Muscle of arm (tissue), 14 donors: ENCODE measurements at places on chromosomes 12 and 14.

DNA sequence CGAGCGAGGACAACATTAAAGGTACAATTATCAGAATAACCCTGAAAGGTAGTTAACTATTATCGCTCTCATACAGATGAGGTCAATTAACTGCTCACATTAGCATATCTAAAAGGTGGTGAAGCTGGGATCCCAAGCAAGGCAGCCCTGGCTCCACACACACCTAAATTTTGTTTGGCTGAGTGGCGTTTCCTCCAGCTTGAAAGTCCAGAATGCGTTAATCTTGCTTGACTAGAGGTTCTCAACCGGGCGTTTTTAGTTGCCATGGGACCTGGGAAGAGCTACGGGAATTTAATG, 531 bp downstream of the DLGAP5 start:
- DNase-seq, result no peak

GRCh38 chr14:32623300-32624093, 294.4 kb downstream of the AKAP6 start:
- DNase-seq, result no peak

DNA sequence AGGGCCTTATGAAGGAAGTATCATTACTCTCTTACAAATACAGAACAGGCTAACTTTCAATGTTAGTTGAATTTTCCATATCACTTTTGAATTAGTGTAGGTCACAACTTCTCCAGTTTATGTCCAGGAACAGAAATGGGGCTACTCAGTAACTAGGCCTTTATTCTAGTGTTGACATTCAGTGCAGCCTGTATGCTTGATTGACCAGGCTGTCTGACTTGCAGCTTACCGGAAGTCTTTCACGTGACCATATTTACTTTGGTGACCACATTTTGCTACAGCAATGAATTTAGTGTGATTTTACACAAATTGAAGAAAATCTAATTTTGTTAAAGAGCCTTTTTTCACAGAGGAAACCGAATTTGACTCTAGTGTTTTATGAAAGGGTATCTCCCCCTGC, 12.4 kb downstream of the MTERF2 start:
- DNase-seq, result no peak

- DNase-seq, result no peak
Observed at GRCh38 chr12:67062193-67062592, 207.0 kb upstream of the CAND1 start.

- DNase-seq, result no peak
Observed at GRCh38 chr12:106080791-106081170, 58.0 kb downstream of the NUAK1 start.

DNA sequence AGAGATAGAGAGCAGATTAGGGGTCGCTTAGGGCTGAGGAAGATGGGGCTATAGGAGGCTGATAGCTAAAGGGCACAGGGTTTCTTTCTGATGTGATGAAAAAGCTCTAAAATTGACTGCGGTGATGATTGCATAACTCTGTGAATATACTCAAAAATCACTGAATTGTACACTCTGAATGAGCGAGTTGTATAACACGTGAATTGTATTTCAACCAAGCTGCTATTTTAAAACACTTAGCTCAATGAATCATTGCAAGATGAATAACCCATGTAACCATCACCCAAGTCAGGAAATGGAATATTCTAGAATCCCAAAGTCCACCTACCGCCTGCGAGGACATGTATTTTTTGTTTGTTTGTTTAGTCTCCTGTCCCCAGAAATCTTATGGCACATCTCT, 60.1 kb upstream of the CCND2 start:
- DNase-seq, result no peak

DNA sequence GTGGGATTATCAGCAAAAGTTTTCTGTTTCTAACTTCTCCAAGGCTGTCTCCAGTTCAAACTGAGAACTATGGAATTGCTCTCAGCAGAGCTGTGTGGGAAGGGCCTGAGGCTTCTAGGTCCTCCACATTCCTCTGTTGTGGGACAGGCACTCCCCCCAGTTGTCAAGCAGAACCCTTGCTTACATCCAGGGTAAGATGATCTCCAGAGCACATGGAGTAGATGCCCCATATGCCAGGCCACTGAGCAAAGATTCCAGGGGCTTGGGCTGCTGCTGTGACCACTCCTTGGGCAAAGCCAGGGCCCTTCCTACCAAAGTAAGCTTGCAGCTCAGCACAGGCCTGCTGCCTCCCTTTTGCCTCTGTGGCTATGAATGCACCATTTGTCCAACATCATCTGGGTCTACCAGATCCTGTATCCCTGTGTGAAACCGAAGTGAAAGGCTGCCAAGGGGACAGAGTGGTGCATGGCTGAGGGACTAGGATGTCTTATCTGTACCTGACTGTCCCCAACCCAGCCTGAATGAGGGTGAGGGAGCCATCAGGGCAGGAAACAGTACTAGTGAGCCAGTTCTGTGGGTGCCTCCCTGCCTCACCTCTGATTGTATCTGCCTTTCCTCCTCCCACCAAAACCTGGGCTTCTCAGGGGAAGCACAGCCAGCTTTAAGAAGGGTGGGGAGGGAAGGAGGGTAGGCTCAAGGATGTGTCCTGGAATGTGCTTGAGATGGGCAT, 13.1 kb upstream of the ESPL1 start:
- no peak for DNase-seq

GRCh38 chr12:112179916-112180315, 54.6 kb downstream of the TRAFD1 start:
- no peak for DNase-seq

DNA sequence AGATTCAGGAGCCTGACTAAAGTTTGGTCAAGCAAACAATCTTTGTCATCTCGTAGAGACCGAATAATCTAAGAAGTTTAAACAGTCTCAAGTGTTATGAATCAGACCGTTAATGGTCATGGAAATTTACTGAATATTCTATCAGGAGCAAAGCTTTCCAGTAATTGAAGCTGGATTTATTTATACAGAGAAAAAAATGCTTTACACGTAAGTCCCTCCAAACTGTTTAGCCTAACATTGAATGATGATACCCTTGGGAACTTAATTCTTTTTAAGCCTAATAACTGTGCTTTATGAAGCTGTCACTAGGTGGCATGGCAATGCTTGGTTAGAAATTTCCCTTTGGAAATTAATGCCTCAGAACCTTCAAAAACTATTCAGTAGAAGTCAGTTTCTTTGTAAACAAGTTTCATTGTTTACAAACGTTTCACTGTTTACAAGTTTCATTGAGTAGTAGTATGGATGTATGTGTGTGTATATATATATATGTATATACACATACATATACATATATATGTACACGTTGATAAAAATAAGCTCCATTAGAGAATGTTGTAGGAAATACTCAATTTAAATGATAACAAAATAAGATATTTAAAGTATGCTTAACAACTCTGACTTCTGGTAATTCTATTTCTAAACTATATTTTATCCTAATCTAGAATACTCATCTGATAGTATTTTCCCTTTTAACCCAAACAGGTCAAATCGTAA, 32.1 kb downstream of the DEPDC4 start:
- peak; percentile 46 for DNase-seq

DNA sequence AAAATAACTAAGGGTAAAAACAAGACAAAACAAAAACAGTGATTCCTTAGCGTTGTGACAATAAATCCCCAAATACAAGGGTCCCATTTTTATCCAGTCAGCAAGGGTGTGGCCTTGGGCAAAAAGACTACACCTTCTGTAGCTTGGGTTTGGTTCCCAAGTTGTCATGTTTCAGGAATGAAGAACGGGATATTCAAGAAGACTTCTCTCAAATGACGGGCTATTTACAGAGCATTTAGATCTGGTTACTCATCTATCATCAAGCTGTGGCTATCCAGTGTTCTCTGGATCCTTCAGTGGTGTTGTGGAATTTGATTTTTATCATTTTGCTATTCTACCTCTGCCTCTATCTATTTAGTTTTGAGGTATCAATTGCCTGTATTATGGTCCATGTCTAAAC, 219.7 kb downstream of the SLC25A21 start:
- DNase-seq, result no peak

DNA sequence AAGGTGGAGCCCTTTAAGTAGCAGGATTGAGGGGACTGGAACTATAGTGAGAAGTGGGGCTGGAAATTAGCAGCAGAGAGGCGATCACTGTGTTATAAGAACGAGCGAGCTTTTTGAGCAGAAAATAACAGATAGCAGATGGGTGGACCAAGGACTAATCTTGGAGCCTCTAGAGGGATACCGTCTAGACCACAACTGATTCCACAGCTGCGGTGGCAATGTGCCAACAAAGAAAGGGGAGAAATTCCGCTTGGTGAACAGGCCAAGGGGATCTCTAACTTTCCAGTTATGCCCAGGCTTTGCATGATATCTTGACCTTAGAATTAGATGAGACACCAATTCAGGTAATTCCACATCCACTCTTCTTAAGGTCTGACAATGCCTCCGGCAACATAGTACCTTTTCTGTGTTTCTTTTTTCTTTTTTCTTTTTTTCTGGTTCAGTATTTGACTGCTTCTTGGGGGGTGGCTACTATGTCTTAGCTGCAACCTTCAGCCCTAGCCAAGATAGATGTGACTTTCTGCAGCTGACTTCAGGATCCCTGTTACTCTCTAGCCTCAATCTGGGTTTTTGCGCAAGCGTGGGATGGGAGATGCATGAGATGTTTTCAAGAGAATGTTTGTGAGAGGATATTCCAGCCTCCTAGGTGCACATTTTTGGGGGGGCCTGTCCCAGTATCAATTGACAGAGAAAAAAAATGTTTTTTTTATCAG, 143.4 kb upstream of the CPSF6 start:
- peak; percentile 30 for DNase-seq

DNA sequence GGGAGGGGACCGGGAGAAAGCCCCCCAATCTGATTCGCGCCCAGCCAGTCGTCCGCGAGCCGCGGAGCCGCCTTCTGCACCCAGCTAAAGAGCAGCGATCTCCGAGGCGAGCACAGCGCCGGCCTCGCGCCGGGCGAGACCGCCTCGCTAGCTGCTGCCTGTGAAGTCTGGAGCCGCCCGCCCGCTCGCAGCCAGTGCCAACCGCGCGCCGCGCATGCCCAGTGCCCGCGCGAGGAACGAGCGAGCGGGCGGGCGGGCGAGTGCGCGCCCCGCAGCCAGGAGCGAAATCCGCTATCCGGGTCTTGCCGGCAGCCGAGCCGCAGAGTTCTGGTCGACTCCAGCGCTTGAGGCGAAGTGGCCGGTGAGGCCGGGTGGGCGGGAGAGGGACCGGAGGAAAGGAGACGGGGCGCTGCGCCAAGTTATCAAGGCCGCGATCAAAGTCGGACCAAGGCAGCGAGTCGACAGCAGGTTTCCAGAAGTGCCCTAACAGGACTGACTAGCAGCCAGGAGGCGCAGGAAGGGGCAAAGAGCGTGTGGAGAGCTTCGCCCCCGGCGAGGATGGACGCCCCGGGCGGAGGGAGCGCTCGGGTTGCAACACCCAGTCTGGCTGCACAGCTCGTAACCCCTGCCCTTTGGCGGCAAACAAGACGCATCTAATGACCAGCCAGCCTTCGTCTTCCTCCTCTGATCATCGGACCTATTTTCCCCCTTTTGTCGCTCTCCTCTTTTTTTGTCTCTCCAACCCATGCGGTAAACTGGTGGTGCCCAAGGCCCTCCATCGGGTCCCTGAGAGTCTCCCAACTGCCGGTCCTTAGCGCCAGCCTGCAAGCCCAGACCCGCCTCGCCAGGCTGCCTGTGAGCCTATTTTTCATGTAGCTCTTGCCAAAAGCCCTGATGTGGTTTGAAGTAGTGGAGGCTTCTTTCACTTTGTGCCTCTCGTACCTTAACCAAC, at the start of gene EPS8:
TSS of gene EPS8 (minus strand) at position 169 of the 952 bp plus-strand sequence. CDS start 106,437 bp downstream, outside the sequence.
- peak; percentile 91 for DNase-seq

- DNase-seq, result peak; percentile 65
Observed at GRCh38 chr12:71057330-71057729, 100.5 kb downstream of the TSPAN8 start.

DNA sequence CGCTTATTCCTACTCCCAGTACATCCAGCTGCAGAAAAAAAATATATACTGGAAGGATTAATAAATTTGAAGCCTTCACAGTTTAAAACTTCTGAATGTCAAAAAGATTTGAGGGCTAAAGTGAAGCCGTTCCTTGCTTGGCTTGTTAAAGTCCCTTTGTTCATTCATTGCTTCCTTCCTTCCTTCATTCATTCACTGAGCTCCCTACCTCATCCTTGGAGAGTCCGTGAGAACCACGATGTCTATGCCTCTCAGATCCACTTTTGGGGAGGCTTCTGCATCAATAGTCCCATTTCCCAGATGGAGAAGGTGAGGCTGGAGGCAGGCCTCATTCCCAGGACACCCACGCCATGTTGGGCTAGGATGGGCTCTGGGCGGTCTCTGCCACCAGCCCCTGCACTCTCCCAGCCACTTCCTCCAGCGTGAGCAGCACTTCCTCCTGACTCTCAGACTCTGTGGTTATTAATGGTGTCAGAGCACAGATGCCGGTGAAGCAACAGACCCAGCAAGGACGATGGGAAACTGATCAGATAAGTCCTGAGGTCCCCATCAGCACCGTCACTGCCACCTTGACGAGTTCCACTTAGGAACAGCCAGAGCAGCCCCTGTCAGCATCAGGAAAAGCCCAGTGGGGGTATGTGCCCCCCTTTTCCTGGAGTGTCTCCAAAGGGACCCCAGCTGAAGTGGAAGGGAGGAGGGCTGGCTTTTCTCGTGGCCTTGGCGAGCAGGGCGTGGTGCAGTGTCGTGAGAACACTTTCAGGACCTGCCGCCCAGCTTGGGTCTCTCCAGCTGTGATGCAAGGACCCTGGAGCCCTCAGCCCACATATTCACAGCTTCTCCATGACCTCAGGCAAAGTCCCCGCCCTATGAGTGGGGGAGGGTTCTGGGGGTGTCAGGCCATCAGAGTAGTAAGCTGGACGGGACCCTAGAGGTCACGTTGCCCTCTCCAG, 21.2 kb downstream of the ASB2 start:
- no peak for DNase-seq

DNA sequence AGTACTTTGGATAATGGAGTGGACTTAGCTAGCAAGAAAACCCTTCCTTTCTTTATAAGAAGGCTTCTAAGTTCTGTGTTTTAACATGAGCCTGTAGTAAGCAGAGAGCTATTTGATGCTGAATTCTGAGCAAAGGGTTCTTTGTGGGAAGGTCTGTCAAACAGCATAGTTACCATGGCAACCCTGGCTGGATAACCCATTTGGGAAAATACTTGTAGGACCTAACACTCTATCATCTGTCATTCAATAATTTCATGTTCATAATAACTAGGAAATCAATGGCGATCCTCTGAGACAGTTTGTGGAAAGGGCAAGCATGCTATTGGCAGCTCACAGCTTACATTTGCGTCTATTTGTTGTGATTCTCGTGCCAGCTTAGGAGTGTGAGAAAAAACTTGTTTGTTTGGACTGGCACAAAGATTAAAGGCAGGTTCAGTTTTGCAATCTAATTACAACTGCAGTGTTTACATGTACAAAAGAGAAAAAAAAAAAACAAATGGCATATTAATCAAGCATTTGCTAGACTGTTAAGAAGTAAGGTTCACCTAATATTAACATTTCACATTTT, 219.2 kb downstream of the PDZRN4 start:
- no peak for DNase-seq
